Ureter (tissue), 1 donor: ENCODE measurements at places on chromosomes 12 and 14. TPM values are rescaled to one million over a fixed set of nuclear protein-coding genes. Genes with fewer than 3 reads are reported as not detected.
A peak's percentile ranks its signal among the peaks of the same experiment; 100 is the strongest.

- no peak for DNase-seq
These were observed 70.8 kb downstream of the SCN8A start for GRCh38 chr12:51661836-51662235.

The PSMB11 gene
- total RNA-seq, result not detected

The C12orf60 gene
- total RNA-seq, result 0.99 TPM

GRCh38 chr14:70808416-70809224, 693 bp downstream of the MAP3K9 start:
- peak; percentile 46 for DNase-seq

The ERO1A gene
- 67.3 TPM for total RNA-seq

The UNC79 gene
- total RNA-seq, result not detected

- peak; percentile 88 for DNase-seq
These were observed at the start of gene FERMT2 for GRCh38 chr14:52950898-52951680. TSS of gene FERMT2 (minus strand) at chr14:52951050. CDS start at chr14:52950568, 482 bp downstream.

- DNase-seq, result no peak
These were observed 902 bp downstream of the EML5 start for GRCh38 chr14:88791629-88792472.

DNA sequence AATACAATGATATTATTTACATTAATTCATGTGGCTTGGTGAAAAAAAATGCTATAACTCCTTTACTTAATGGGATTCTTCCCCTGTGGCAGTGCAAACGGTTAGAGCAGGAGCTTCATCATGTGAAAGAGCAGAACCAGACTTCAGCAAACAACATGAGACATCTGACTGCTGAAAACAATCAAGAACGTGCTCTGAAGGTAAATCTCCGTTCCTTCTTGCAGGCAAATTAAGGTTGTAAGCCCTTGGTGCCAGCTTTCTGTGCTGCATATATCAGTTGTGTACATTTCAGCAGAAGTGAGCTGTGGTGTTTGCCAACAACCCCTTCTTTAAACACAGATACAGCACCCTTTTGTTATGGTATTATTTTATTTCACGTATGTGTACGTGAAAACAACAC, 171.7 kb downstream of the MIPOL1 start:
- DNase-seq, result no peak

DNA sequence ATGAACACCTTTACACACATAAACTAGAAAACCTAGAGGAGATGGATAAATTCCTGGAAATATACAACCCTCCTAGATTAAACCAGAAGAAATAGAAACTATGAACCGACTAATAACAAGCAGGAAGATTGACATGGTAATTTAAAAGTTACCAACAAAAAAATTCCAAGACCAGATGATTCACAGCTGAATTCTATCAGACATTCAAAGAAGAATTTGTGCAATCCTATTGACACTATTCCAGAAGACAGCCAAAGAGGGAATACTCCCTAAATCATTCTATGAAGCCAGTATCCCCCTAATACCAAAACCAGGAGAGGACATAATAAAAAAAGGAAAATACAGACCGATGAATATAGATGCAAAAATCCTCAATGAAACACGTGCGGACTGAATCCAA, 102.6 kb upstream of the KRR1 start:
- no peak for DNase-seq

The DYRK4 gene
- total RNA-seq, result 38.5 TPM

DNA sequence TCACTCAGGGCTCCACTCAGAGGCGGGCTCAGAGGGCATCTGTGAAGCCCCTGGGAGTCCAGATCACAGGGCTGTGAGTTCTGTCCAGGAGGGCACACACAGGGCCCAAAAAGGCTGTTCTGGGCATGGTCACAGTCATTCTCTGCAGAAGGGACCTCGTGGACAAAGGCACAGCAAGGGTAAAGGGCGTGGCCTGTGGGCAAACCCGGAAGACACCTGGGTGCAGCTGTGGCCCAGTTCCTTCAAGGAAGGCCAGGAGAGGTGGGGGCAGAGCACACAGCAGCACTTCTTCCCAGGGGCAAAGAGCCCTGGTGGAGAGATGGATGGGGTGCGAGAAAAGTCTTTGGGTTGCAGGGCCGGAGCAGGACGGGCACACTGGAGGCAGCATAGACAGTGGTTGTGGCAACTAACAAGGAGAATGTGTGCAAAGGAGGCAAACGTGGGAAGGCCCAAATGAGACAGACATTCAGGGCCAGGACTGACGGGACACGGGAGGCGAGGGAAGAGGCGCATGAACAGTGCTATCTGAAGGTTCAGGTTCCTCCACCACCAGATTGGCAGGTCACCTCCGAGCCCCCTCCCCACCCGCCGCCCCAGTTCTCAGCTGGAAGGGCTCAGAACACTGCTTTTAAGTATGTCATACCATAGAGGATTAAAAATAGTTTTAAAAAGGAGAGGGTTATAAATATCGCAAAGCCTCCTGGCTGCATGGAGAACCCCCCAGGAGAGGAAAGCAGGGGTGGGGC, 8.9 kb downstream of the CLMN start:
- DNase-seq, result no peak

GRCh38 chr12:32777159-32777558, 21.5 kb upstream of the YARS2 start:
- DNase-seq, result no peak

GRCh38 chr14:95302667-95303506, 16.8 kb downstream of the CLMN start:
- no peak for DNase-seq

- DNase-seq, result no peak
These were observed 192.1 kb upstream of the GARIN6 start for GRCh38 chr12:99455350-99456035.

GRCh38 chr14:87877877-87878276, 115.1 kb downstream of the GALC start:
- DNase-seq, result no peak

DNA sequence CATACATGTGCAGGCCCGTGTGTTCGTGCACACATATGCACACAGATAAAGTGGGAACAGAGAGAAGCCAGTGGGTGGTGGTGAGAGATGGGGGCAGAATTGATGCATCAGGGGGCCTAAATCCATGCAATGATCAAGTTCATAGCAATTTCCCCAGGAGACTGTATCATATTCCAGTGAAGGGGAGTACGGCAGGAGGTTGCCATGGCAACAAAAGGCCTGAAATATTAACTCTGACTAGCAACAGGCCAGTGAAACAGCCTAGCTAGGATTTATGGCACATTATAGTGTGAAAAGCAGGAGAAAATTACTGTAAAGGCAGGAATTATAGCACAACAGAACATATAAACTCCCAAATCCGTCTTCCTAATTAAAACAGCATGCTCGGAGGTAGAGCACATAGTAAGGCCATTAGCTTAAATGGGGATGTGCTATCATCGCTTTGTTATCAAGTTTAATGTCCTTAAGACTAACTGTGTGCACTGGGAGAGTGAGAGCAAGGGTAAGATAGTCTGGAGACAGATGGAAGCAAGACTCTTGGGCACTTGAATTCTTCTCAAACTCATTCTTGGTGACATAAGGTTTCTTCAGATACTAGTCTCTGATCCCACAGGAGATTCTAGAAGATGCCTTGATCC, 806.3 kb downstream of the DIO2 start:
- no peak for DNase-seq

DNA sequence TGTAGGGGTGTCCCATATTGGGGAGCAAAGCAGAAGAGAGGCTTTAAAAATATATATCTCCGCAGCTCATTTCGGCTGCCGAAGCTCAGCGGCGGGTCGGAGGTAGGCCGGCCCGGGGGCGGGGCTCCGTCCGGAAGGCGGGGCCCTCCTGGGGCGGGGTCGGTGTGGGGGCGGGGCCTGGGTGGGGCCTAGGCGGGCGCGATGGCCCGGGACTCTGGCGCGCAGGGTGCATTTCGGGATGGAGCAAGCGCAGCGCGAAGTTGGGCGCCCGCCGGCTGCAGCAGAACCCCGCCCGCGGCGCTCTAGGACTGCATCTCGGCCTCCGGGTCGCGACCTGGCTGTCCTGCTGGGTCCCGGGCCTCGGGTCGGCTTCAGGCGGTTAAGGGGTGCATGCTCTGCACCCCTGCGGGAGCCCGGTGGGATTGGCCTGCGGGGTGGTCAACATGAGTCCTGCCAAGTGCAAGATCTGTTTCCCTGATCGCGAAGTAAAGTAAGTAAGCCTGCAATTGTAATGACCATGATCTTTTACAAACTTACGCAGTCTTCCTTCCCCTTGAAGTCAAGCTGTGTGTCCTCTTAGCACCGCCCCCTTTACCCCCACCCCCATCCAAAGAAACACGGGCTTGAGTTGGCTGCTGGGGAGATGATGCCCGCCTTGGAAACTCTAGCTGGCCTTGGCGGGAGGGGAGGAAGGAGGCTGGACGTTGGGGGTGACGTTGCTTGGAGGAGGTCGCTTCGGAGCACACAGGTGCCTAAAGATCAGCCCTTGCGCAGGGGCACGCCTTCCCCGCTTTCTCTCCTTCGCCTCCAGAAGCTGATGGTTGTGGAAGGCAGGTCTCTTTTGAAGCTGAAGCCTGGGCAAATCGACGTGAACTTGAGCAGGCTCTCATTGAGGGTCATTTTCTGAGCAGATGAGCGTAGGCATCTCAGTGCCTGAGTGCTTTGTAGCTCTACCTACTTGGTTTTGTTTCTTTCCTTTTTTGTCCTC, 38.4 kb downstream of the ACACB start:
- peak; percentile 84 for DNase-seq

DNA sequence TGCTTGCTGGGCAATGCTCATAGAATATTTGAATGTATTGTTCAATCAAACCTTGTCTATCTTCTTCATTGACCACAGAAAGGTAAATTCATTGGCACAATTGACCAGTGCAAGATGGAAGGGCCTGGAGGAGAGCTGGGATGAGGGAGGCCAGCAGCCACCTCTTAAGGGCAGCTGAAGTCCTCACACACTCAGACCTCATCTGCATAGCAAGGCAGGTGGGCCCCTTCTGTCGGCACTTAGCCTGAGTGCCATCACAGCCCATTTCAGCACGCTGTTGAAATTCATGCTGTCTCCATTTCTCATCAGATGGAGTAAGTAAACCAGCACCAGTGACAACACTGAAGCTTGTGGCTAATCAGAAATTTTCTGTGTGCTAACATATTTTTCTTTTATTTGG, 25.4 kb upstream of the HMGA2 start:
- no peak for DNase-seq

DNA sequence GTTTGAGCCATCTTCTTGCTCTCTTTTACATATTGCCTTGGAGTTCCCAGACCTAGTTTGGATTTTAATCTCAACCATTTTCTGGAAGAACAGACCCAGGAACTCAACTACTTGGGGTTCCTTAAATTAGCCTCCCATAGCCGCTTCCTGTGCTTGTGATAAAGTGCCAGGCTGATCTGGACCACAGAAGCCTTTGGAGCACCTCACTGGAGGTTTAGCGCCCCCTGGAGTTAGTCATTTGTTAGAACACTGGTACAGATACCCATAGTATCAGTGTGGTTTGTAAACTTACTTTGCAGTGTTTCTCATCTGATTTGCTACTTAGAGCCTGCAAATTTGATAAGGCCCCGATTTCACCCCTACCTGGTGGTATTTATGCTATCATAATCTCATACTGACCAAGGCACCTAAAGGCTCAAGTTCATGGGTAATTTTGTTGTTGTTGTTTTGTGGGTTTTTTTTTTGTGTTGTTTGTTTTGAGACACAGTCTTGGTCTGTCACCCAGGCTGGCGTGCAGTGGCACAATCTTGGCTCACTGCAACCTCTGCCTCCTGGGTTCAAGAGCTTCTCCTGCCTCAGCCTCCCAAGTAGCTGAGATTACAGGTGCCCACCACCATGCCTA, 3.7 kb downstream of the UNC119B start:
- peak; percentile 83 for DNase-seq

GRCh38 chr12:109725321-109726105, 11.9 kb downstream of the FAM222A start:
- no peak for DNase-seq

DNA sequence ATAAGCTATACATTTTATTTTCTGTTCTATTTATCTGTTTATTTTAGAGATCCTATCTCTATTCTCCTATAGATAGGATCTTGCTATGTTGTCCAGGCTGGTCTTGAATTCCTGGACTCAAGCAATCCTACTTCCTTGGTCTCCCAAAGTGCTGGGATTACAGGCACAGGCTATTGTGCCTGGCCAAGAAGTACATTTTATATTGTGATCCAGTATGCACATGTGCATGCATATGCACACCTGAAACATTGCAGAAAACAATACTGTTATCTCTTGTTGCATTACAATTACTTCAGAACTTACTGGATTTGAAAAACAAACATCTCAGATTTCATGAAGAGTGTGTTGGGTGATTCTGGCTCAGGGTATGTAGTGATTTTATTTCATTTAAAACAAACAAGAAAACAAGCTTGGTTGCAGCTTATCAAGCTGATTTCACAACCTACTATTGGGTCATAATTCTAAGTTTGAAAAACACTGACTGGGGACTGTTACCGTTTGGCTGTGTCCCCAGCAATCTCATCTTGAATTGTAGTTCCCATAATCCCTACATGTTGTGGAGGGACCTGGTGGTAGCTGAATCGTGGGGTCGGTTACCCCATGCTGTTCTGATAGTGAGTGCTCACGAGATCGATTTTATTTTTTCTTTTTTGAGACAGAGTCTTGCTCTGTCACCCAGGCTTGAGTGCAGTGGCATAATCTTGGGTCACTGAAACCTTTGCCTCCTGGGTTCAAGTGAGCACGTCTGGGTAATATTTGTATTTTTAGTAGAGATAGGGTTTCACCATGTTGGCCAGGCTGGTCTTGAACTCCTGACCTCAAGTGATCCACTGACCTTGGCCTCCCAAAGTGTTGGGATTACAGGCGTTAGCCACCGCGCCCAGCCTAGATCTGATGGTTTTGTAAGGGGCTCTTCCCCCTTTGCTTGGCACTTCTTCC, 31.3 kb downstream of the ERC1 start:
- DNase-seq, result no peak

The INHBC gene
- not detected for total RNA-seq
